ENCODE measurements at places on chromosomes 1 and 21. TPM values are rescaled to one million over a fixed set of nuclear protein-coding genes. Genes with fewer than 3 reads are reported as not detected.

DNA sequence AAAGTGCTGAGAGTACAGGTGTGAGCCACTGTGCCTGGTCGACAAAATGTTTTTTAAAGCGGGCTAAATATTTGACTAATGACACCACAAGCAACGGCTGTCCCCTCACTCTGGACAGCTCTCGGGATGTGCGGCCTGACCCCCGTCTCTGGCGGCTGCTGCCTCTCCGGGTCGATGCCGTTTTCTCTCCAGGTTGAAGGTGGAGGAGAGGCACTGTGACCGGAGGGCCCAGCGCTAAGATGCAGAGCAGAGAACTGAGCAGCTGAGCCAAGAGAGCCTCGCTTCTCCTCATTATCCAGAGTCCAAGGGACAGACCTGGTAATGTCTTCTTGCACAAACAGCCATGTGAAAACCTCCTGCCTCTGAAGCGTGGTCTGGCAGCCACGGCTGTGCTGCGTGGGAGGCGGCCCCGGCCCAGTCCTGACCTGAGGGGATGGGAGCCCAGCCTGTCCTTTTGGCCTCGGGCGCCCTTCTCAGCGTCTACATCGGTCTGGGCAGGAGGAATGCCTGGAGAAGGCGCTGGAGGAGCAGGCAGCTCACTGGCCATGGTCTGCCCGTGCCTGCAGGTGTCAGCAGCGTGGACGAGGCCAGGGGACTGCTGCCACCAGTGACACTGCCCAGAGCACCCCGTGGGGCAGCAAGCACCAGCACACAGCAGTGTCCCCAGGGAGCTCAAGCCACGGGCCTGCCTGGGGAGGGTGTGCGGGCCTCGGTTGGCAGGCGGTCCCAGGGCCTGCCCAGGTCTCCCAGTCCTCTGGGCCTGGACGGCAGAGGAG lies 10.3 kb downstream of the MORN1 start:
- DNase-seq = no peak

TRIM67 gene
- polyA plus RNA-seq = 0.82 TPM

GRCh38 chr1:101079341-101079740 lies 53.8 kb upstream of the DPH5 start:
- DNase-seq = no peak

DNA sequence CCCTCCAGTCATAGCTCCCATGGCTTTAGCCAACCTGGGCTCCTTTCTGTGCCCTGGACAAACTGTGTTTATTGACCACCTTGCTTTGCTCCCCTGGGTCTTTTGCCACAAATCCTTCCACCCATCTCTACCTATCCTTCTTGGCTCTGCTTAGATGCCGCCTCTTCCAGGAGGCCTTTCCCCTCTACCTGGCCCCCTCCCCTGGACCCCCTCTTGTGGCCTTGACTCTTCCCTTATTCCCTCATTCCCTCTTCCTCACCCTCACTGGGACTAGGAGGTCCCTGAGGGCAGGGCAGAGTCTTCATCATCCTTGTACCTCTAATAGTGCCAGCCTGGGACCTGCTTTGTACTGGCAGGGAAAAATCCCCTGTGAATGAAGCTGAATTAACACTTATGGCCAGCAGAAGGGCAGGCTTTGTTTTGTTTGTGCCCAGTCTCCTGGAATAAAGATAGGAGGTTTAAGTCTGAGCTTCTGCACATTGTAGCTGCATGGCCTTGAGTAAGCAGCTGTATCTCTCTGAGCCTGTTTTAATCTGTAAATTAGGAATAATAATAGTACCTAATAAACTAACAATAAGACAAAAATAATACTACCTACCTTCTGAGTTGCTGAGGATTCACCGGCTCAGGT lies 13.7 kb downstream of the PTPRU start:
- DNase-seq = no peak

LAMTOR2 gene
- polyA plus RNA-seq = 46.5 TPM

DNA sequence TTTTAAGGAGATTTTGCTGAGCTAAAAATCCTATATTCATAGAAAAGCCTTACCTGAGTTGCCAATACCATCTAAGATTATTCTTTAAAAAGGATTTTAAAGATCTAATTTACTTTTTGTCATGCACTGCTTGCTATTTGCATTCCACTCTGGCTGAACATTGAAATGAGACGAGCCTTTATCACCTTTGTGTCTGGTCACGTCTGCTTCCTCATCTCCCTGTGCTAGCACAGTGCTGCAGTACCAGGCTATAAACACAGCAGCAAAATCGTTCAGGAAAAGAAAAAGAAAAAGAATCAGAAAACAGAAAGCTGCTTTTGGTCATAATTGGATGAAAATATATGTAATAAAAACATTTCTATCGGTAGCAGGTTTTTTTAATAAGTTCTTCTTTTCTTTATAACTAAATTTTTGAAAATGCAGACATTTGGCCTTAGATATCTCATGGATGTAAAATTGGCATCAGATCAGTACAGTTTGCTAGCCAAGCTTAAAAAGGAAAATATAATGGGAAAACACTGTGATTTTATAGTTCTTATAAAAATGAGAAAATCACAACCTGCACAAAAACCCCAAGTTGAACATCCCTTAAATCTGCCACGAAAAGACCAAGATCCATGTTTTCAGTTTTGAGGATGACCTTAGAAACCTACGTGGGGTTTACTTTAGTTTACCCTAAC lies 735.7 kb upstream of the CXADR start:
- no peak for DNase-seq

DNA sequence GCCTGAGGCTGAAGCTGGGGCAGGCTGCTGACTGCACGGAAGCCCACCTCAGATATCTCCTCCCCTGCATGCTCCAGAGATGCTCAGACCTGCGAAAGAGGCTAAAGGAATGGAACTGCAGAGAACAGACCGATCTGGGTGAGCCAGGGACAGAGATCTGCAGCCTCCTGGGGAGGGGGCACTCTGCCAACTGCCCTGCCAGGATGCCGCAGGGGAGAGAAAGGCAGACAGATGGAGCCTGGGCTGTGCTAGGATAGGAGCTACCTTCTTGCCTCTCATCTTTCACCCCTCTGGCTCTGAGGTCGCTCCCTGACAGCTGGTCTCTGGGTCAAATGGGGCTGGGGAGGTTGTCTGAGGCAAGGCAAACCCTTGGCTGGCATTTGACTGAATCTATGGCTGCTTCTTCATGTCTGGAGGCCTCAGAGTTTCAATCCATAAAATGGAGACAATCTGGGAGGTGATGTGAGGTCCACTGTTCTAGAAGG lies 238.2 kb downstream of the GRIK3 start:
- no peak for DNase-seq

DNA sequence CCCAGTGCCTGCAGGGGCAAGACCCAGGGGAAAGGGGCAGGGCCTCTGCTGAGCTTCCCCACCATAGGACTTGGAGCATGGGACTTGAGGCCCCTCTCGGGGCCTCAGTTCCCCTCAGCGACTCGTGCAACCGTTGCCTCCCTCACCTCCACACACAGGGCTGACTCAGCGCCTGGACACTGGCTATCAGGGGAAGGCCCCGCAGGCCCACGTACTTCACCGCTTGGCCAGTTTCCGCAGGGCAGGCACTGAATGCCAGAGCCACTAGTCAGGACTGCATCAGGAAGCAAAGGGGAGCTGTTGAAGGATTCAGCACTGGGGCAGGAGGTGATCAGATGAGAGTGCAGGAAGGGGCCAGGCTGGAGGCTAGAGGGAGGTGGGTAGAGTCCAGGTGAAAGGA lies 15.5 kb upstream of the FAM131C start:
- peak; percentile 68 for DNase-seq

GRCh38 chr1:69567652-69568420 lies at the start of gene LRRC7:
Gene LRRC7 (plus strand): TSS chr1:69567922. CDS start chr1:69568640, 718 bp downstream.
- peak; percentile 79 for DNase-seq

DNA sequence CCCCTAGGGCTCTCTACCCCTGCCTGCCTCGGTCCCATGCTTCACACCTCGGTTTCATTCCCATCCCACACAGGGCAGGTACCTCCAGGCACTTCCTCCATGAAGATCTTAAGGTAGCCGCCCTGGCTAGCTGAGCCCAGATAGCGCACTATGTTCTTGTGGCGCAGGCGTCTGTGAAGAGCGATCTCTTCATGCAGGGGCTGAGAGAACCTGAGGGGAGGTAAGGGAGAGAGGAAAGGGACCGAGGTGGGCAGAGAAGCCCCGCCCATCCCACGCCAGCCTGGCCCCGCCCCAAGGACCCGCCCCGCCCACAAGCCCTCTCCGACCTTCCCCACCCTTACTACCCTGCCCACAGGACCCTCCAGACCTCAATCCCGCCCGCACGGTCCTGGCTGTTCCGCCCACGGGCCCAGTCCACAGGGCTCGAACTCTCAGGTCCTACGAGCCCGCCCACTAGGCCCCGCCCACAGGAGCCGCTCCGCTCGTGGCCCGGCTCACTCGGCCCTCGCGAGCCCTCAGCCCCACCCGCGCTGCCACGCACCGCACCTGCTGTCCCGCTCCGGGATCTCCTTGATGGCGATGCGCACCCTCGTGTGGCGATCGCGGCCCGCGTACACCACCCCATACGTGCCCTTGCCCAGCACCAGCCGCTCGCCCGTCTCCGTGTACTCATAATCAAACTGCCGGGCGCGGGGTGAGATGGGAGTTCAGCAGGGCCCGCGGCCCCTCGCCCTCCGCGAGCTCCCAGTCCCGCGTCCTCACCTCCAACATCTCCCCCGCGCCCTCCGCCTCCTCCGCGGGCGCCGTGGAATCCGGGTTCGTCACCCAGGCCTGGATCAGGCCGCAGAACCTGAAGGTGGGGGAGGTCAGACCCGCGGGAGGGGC lies 6.4 kb downstream of the MAP3K6 start:
- DNase-seq = no peak

- no peak for DNase-seq
Observed at GRCh38 chr1:90488451-90488850, 228.7 kb downstream of the BARHL2 start.

GRCh38 chr1:160626509-160627342 lies 20.1 kb downstream of the SLAMF1 start:
- no peak for DNase-seq

STX12 gene
- 54.5 TPM for polyA plus RNA-seq

DNA sequence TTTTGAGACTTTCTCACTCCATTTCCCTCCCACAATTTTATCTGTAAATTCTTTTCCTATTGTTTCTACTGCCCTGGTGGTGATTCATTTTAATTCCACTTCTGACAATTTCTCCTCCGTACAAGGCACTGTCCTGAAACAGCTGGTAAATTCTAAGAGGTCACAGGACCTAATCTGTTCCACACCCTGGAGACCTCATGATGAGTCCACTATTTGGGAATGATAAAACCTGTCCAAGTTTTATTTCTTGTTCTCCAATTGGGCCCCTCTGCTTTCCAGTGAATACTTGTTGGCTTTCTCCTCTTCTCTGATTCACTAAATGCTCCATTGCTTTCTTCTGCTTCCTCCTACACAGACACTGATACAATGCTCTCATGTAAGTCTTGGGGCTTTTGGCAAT lies 343.1 kb upstream of the DUSP10 start:
- no peak for DNase-seq

DNA sequence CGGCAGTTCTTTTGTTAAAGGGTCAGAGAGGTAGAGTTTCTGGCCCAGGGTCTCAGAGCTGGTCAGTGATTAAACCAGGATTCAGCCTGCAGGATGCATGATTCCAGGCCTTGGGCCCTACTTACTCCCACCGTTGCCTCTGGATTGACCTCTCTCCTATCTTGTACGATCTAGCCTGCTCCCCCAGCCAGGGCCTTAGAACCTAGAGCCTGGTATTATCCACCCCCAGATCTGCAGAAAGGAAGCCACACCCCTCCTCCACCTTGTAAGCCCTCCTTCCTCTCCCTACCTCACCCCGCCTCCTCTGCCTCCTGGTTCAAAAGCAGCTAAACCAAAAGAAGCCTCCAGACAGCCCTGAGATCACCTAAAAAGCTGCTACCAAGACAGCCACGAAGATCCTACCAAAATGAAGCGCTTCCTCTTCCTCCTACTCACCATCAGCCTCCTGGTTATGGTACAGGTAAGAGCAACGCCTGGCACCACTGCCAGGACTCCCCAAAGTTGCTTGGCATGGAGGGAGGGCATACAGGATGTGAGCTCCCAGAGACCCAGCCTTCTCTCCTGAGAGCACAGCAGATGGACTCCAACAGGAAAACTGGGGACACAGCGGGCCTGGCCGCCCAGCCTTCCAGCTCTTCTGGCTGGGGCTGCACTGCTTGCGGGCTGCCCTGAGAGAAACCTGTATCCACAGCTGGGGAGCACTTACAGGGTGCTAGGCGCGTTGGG lies at the start of gene CD52:
Gene CD52 (plus strand): TSS at position 347 of the 726 bp plus-strand sequence. CDS start 60 bp downstream, at position 407.
- DNase-seq = no peak

GRCh38 chr1:209672705-209673630 lies 2.2 kb upstream of the G0S2 start:
- no peak for DNase-seq

GRCh38 chr1:203512848-203513584 lies 19.1 kb downstream of the OPTC start:
- DNase-seq = peak; percentile 69

WDTC1 gene
- polyA plus RNA-seq = 37.5 TPM

CFAP141 gene
- 1.2 TPM for polyA plus RNA-seq

Data from left lung (tissue), 14 donors.